Stimulated activated CD8-positive, alpha-beta memory T cell treated with anti-CD3 and anti-CD28 coated beads, Interleukin-4, amount 100 ng/mL, for 1 hour (primary cell): ENCODE measurements at places on chromosomes 5 and 9.

- DNase-seq = no peak
Observed at GRCh38 chr5:139075066-139076050, 122.8 kb downstream of the SIL1 start.

DNA sequence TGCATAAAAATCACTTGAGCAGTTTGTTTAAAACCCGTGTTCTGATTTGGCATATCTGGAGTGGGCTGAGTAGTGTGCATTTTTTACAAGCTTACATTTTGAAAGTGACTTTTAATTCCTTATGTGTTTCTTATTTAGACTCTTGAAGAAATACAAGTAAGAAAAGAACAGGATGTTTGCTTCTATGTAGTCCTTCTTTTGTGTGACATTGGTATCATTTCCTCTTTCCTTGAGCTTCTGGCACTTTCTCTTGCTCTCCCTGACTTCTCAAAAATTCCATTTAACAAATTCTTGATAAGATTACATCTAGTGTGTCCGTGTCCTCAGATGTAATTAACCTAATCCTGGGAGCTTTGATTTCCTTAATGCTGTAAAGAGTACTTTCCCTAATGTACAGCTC is 12.5 kb downstream of the GARNL3 start:
- DNase-seq = no peak

GRCh38 chr5:1665231-1665630 is 134.4 kb downstream of the MRPL36 start:
- no peak for DNase-seq

DNA sequence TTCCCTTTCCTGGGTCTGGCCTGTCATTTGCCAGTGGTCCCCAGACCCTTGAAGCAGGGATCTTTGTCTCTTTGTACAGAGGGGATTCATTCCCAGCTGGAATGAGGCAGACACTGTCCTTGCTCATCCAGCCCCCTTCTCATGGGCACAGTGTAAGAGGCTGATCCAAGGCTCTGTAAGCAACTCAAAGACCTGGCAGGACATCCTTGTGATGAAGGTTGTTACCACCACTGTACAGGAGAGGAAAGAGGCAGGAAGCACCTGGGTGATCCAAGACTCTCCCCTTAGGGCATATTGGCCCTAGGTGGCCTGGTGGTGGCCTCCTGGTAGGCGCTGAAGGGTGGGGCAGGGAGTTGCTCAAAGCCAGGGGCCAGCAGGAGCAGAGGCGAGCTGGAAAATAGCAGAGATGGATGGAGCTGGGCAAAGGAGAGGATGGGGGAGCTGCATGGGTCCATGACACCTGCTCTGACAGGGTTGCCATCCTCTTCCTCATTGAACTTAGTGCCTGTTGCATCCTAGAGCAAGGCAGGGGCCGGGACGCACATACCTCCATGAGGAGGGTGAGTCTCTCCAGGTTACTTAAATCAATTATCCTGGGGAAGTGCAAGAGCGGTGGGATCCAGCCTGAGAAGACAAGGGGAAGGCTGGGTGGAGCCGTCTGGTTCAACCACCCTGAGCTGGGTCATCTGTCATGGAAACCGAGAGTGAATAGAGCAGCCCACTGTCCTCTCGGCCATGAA is 9.8 kb upstream of the GADD45G start:
- DNase-seq = no peak
